Astrocyte (in vitro differentiated cells and primary cell): ENCODE measurements at places on chromosomes 2 and 18. TPM values are rescaled to one million over a fixed set of nuclear protein-coding genes. Genes with fewer than 3 reads are reported as not detected.

- peak; percentile 50 for DNase-seq
These were observed 107.8 kb upstream of the LRATD1 start for GRCh38 chr2:14524803-14525080.

GRCh38 chr2:3491716-3492474, 27.4 kb downstream of the ADI1 start:
- no peak for DNase-seq

The HOXD3 gene
- not detected in 2 replicates for total RNA-seq

GRCh38 chr2:158722266-158723105, 72.6 kb upstream of the DAPL1 start:
- no peak for DNase-seq

GRCh38 chr2:101881131-101881530, 110.6 kb upstream of the IL1R2 start:
- DNase-seq, result no peak

GRCh38 chr2:159960414-159960813, 102.0 kb downstream of the PLA2R1 start:
- DNase-seq, result peak; percentile 93

- DNase-seq, result peak; percentile 23
These were observed 1564.6 kb upstream of the NXPH2 start for GRCh38 chr2:140344838-140345237.

DNA sequence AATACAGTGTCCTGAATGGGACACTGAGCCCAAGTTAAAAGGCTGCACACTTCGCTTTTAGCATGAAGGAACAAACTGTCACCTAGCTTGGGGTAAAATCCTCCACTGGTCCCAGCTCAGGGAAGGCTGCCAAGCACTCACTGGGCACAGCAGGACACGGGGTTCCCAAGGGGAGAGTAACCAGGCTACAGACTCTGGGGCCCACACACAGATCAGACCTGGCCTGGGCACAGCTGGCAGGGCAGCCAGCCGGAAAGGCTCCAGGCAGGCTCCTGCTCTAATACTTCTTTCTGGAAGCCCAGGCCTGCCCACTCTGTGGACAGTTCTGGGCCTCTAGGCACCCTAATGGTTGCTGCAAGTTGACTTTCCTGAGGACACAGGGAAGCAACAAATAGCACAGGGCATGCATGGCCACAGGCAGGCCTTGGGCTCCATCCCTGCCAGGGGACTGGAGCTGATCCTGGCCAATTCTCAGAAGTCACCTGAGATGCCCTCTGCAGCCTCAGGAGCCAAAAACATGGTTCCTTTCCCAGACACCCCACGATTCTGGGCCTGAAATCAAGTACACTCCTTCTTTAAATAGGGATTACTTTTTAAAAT, 18.7 kb upstream of the SULT1C3 start:
- DNase-seq, result no peak

- peak; percentile 31 for DNase-seq
These were observed 64.0 kb upstream of the CABLES1 start for GRCh38 chr18:23071285-23071684.

The CLEC4F gene
- not detected in 2 replicates for total RNA-seq

- no peak for DNase-seq
These were observed 21.7 kb upstream of the APCDD1 start for GRCh38 chr18:10432781-10433180.

- DNase-seq, result peak; percentile 80
These were observed 93.8 kb downstream of the LRP1B start for GRCh38 chr2:142037066-142037465.

DNA sequence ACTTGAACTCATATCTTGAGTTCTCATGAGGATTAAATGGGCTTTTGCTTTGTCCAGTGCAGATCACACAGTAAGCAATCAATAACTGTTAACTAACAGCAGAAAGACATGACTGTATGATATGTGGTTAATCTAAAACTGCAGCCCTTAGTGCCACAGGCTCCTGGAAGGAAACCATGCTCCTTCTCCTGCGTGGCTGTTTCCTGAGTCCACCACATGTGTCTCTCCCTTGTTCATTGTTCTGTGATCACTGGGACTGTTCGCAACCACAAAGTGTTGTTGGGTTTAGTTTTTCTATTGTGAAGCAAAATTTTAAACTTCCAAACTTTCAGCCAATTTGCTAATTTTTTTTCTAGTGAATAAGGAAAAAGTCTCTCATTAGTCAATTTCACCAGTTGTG, 130.9 kb upstream of the PTPRM start:
- no peak for DNase-seq

The CAVIN2 gene
- total RNA-seq, result 1.9 and 2.8 TPM in 2 replicates

The C2orf80 gene
- not detected in 2 replicates for total RNA-seq

The FOXD4L1 gene
- not detected in 2 replicates for total RNA-seq

The PMAIP1 gene
- total RNA-seq, result 91.0 and 98.1 TPM in 2 replicates

The GEN1 gene
- total RNA-seq, result 4.6 and 9.1 TPM in 2 replicates

DNA sequence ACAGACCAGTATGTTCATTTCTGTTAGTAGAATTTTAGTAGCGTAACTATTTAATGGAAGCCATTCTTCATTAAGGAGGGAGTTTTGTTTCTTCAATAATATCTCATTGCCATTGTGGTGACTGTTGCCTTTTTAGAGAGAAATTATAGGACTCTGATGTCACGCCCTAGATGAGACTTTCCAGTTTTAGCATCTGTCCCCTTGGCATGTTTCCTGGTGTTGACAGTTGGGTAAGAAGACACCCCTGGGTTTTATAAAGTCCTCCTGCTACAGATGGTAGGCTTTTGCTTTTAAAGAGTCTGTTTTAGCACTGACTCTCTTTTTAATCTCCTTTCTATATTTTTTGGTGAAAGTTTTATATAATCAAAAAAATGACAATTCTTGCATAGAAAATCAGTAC, 41.9 kb downstream of the KCNJ3 start:
- no peak for DNase-seq

GRCh38 chr2:62286089-62286785, 90.3 kb downstream of the B3GNT2 start:
- DNase-seq, result no peak

GRCh38 chr18:10329101-10329500, 125.3 kb upstream of the APCDD1 start:
- peak; percentile 35 for DNase-seq

GRCh38 chr2:86292571-86293515, 44.6 kb downstream of the REEP1 start:
- DNase-seq, result no peak

DNA sequence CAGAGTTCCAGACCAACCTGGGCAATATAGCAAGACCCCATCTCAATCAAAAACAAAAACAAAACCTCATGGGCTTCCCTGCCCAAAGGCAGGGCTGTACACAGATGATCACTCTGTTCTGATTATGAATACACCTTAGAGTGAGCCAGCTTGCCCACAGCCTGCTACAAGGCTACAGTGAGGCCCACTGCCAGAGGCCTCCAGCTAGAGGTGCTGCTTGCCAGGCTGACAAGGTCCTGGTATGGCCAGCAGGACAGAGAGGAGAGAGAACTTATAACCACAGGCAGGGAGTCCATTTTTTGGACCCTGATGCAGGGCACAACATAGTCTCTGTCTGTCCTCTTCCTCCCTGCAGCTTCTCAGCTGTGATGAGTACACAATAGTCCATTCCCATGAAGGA, 41.5 kb downstream of the KANSL3 start:
- DNase-seq, result no peak

The ZNF396 gene
- 1.3 and 1.4 TPM in 2 replicates for total RNA-seq

The INPP5D gene
- 8.9 and 14.7 TPM in 2 replicates for total RNA-seq

- no peak for DNase-seq
These were observed 61.3 kb downstream of the PMAIP1 start for GRCh38 chr18:59961070-59961469.

GRCh38 chr2:121994238-121995206, 239.1 kb downstream of the TSN start:
- DNase-seq, result no peak
